ENCODE measurements at places on chromosomes 13 and 19.

GRCh38 chr19:44585371-44586133, 27.8 kb upstream of the IGSF23 start:
- DNase-seq, result no peak

- DNase-seq, result no peak
Measured at GRCh38 chr19:56103027-56103614, 18.0 kb downstream of the ZNF787 start.

- peak; percentile 84 for DNase-seq
Measured at GRCh38 chr19:4811328-4812131, 20.0 kb downstream of the TICAM1 start.

GRCh38 chr13:74289107-74289506, 154.9 kb upstream of the KLF12 start:
- no peak for DNase-seq

- no peak for DNase-seq
Measured at GRCh38 chr19:40084948-40085347, 5.8 kb downstream of the ZNF780A start.

DNA sequence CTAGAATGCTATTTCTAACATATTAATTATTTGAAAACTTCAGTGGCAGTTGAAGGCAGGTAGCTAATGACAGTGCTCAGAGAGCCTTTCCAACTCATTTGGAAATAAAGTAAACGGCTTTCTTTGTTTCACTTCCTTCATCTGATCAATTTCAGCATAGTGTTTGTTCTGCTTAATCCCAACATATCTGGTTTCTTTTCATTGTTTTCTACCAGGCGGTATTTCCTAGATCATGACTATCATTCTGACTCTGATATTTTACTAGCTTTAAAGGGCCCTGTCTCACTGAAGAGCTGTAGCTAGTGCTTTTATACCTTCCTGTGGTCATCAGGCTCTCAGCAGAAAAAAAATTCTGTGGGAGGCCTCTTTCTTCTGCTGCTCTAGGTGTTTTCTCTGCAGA, 178.6 kb downstream of the RBM26 start:
- peak; percentile 42 for DNase-seq

DNA sequence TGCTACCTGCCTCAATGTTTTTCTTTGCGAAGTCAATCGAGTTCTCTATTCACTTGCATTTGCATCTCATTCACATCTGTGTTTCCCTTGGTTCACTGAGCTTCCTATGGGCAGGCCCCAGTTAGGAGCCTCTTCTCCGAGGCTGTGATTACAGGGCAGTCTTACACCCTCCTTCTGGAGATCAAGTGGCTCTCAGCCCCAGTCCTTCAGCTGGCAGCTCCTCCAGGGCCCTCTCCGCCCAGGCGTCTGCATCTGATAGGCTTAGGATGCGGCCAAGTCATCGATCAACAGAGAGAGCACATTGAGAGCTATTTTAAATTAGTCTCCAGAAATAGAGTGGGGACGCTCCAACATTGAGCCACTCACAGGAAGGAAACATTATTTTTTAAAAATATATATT, 44.2 kb downstream of the MBNL2 start:
- no peak for DNase-seq

- no peak for DNase-seq
Measured at GRCh38 chr13:101527130-101527529, 74.7 kb downstream of the ITGBL1 start.

DNA sequence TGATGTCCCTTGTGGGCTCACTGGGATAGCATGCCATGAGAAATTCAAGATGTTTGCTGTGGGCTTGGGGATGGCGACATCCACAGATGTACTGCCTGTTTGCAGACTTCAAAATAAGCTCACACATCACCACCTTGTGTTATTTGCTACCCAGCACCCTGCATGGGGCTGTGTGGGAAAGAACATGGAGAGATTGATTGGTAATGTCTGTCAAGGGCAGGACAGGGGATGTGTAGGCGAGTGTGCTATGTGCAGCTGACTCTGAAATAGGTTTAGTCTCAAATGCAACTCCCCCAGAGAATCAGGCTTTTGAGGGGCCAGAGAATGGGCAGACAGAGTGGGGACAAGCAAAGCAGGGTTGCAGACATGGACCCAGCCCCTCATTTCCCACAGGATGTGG, 24.7 kb downstream of the PNPLA6 start:
- no peak for DNase-seq

DNA sequence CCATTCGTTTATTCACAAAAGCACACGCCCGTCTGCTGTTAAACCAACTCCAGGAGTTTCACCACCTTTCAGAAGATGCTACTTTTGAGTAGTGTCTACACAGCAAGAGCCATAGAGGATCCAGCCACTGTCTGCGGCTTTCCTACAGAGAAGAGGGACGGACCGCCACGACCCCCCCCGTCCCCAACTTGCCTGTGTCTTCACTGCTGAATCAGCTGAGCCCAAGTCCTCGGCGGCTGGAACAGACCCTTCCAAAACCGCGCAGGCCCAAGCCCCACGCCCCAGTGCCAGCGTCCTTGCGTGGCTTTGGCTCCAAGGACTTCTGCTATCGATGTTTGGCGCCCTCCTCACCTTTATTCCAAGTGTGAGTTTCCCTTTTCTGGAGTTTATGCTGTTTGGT, 65.1 kb downstream of the SPACA7 start:
- DNase-seq, result no peak

DNA sequence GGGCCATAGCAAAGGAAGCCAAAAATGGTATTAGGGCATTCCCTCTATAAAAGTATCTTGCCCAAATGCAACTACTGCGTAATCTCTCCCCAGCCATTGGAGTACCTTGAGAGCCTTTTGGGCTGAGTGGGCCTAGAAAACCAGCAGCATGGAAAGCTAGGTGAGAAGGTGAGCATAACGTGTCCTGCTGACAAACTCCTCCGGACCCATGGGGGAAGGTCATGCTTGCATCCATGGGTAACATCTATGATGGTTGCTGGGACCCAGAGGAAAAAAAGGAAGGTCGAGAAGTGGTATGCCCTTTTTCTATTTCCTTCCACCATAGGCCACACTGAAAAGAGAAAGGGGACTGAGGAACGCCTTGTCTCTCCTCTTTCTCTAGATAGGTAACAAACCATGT, 57.4 kb downstream of the ZNF728 start:
- DNase-seq, result no peak

GRCh38 chr19:58582985-58583384, 9.8 kb upstream of the MZF1 start:
- no peak for DNase-seq

- DNase-seq, result no peak
Measured at GRCh38 chr13:30743319-30744055, 8.1 kb downstream of the ALOX5AP start.

Data from GM10248 (cell line).